CD8-positive, alpha-beta memory T cell (primary cell): ENCODE measurements at places on chromosomes 5 and 9.

DNA sequence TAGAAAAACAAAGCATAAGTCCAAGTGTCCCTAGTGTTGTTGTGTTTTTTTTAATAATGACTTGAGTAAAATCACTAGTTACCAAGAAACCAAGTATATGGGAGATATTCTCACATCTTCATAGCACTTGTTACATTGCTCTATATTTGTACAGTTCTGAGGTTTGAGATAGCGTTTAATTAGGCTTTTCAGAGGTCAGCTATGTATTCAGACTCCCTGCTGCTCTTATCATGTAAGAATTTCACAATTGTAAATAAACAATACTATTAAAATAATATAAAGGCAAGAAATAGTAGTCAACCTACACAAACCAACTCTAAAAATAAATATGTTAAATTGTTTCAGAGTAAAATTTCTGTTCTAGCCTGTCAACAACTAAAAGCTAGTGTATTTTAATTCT is 761.9 kb upstream of the FAM174A start:
- H3K27ac ChIP-seq: no peak overlapping the region
- no peaks in the 10 kb centered on the region for H3K27me3 ChIP-seq
- no peaks in the 10 kb centered on the region for H3K36me3 ChIP-seq
- no peak for DNase-seq

DNA sequence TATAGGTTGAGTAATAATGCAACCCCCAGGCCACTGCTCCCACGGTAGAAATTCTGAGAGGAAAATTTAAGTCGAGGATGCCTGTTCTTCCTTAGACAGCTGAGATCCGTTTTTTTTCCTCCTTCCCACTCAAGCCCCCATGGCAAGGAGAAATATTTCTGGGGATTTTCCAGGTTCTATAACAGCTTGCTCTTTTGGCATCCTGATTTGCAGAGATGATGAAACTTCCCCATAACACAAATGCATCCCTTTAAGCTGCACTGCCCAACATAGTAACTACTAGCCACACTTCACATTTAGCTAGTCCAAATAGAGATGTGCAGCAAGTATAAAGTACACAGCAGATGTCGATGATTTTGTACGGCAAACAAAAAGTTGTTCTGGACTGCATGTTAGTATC is 32.5 kb upstream of the GNA14 start:
- H3K36me3 ChIP-seq: no peaks in the 10 kb centered on the region
- H3K4me1 ChIP-seq: no peaks in the 10 kb centered on the region
- no peak overlapping the region for H3K27ac ChIP-seq
- no peaks in the 10 kb centered on the region for H3K27me3 ChIP-seq
- no peak for DNase-seq
- H3K4me3 ChIP-seq: no peak overlapping the region

DNA sequence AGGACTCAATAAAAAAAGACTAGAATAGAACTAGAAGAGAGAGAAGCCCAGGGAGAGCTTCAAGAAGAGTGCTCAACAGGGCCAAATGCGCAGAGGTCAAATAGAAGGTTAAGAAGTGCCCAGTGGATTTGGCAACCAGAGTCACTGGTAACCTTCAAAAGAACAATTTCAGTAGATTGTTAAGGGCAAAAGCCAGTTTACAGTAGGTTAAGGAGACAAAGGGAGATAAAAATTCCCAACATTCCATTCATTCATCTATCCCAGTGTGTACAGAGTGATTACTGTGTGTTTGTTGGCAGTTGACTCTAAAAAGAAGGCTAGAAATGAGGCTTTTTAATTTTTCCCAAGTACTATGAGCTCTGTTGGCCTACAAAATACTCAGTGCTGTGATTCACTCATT is 69.4 kb downstream of the RIGI start:
- no peak overlapping the region for H3K4me3 ChIP-seq
- no peak for DNase-seq
- peaks cover 20% of the 10 kb centered on the region for H3K36me3 ChIP-seq
- H3K27me3 ChIP-seq: no peaks in the 10 kb centered on the region
- no peaks in the 10 kb centered on the region for H3K4me1 ChIP-seq
- no peak overlapping the region for H3K27ac ChIP-seq

DNA sequence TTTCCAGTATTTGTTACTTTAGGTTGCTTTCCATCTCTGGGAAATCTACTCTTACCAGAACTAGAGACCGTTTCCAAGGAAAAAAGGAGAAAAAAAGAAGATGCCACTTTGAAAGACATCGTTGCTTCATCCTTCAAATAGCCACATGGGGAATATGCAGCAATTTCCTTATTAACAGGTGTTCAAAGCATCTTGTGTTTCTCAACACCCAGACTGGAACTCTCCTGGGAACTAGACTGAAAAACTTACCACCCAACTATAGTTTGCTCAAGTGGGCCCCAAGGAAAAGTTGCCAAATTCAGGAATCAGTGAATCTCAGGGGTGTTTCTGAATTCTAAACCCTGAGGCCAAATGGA is 80.0 kb upstream of the JAK2 start:
- no peaks in the 10 kb centered on the region for H3K4me1 ChIP-seq
- H3K4me3 ChIP-seq: no peak overlapping the region
- DNase-seq: no peak
- H3K27me3 ChIP-seq: no peaks in the 10 kb centered on the region
- no peak overlapping the region for H3K27ac ChIP-seq

DNA sequence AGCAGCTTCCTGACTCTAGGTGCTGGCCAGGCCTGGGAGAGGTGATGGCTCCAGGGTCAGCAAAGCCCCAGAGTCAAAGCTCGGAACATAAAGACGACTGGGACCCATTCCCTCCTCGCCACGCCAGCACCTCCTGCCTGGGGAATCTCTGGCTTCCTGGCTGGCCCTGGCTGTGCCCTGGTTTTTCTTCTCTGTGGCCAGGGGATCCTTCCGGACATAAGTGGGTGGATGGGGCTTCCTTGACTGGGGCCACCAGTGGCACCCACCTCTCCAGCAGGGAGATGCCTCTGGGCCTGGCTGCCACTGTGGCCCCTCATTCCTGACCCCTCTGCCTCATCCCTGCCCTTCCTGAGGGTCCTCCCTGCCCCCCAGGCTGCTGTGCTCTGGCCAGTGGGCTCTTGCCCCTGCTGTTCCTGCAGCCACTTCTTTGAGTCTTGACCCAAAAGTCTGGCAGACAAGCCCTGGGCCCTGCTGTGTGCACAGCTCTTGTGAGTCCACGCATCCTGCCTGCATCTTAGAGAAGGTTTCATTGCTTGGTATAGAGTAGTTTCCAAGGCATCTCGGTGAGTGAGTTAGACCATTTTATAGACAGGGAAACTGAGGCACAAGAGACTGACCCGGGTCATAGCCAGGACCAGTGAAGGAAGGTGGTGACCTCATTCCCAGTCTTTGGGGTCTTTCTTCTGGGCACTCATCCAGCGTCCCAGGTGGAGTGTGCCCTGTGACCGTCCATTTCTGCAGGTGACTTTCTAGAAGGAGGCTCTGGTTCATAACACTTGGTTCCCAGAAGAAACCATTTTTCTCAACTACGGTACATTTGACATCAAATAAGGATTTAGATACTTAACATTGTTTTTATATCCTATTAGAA is 17.3 kb upstream of the LPCAT1 start:
- no peaks in the 10 kb centered on the region for H3K27me3 ChIP-seq
- H3K36me3 ChIP-seq: no peaks in the 10 kb centered on the region
- H3K4me3 ChIP-seq: no peak overlapping the region
